ENCODE measurements at places on chromosomes 5 and 9. TPM values are rescaled to one million over a fixed set of nuclear protein-coding genes. Genes with fewer than 3 reads are reported as not detected.

The SPINK1 gene
- not detected for total RNA-seq

The ENHO gene
- 3.9 TPM for total RNA-seq

The LCN1 gene
- not detected for total RNA-seq

GRCh38 chr5:155987265-155987810, 339.6 kb upstream of the SGCD start:
- DNase-seq, result no peak
- no peak overlapping the region for H3K27ac ChIP-seq
- no peaks in the 10 kb centered on the region for H3K4me1 ChIP-seq
- H3K36me3 ChIP-seq, result no peaks in the 10 kb centered on the region
- H3K4me3 ChIP-seq, result no peak overlapping the region
- H3K27me3 ChIP-seq, result no peaks in the 10 kb centered on the region

GRCh38 chr5:170006021-170006420, 25.7 kb upstream of the INSYN2B start:
- no peak overlapping the region for H3K27ac ChIP-seq
- no peak overlapping the region for H3K4me3 ChIP-seq
- no peaks in the 10 kb centered on the region for H3K36me3 ChIP-seq
- no peaks in the 10 kb centered on the region for H3K4me1 ChIP-seq

DNA sequence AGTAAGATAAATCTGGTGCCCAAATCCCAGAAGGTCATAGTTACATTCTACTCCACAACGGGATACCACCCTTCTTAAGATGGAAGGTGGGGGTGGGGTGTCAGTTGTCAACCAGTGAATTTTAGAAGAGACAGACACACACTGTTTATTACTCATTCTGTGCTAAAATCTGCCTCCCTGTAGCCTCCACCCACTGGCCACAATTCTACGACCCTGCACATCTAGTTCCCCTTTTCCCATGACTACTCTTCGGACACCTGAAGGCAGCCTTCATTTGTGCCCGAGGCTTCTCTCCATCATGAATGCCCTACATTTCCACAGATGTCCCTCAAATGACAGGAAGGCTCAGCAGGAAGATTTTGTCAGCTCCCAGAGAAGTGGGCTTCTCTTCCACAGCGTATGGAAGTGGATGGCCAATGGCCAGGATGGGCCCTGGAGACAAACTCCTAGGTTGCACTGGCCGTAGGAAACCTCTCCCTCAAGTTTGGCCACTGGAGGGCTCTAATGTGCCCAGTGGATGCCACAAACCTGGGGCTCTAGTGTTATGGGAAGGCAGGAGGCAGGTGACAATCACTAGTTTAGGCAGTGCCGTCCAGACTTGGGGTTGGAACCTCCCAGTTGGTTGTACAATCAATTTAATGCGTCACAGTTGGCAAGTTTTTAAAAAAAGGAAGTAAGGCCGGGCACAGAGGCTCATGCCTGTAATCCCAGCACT, 46.6 kb downstream of the PTPN3 start:
- H3K27me3 ChIP-seq, result no peaks in the 10 kb centered on the region
- no peak overlapping the region for H3K4me3 ChIP-seq
- peaks cover 5% of the 10 kb centered on the region for H3K4me1 ChIP-seq
- H3K36me3 ChIP-seq, result no peaks in the 10 kb centered on the region

The ANKRD31 gene
- under 0.01 TPM for total RNA-seq

The GADD45G gene
- 34.6 TPM for total RNA-seq

DNA sequence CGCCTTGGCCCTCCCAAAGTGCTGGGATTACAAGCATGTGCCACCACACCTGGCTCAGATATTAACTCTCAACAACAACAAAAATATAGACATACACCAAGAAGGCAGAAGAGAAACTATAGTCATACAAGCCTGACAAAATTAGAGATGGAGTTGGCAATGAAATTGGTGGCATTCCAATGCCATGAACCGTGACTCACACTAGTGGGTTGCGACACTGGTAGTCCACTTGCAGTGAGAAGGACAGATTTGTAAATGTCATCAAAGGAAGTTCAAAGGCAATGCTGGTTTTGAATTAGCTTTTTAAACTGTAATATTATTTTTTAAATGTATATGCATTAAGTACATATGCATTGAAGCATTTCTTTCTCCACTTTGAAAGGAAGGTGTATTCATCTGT, 8.5 kb upstream of the DNAJC25 start:
- H3K27ac ChIP-seq, result no peak overlapping the region
- no peaks in the 10 kb centered on the region for H3K4me1 ChIP-seq

- no peak overlapping the region for H3K27ac ChIP-seq
- no peaks in the 10 kb centered on the region for H3K36me3 ChIP-seq
- H3K27me3 ChIP-seq, result no peaks in the 10 kb centered on the region
- H3K4me3 ChIP-seq, result no peak overlapping the region
Measured at GRCh38 chr5:160479926-160480325, 58.3 kb downstream of the PTTG1 start.

Measured in cardiac muscle cell (in vitro differentiated cells and primary cell).